ENCODE measurements at places on chromosomes 6 and 20. TPM values are rescaled to one million over a fixed set of nuclear protein-coding genes. Genes with fewer than 3 reads are reported as not detected.

GRCh38 chr20:37521061-37521771, at the start of gene NNAT:
Gene NNAT, plus strand, starts transcription at chr20:37521250. Its CDS starts 82 bp downstream, at chr20:37521332.
- DNase-seq: no peak

VSX1 gene
- total RNA-seq: not detected

RPL10A gene
- total RNA-seq: 834 TPM

USP49 gene
- total RNA-seq: 2.3 TPM

DNA sequence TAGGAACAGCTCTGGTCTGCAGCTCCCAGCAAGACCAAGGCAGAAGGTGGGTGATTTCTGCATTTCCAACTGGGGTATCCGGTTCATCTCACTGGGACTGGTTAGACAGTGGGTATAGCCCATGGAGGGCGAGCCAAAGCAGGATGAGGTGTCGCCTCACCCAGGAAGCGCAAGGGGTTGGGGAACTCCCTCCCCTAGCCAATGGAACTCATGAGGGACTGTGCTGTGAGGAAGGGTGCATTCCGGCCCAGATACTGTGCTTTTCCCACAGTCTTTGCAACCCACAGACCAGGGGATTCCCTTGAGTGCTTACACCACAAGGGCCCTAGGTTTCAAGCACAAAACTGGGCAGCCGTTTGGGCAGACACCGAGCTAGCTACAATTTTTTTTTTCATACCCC, 21.8 kb downstream of the HDDC2 start:
- DNase-seq: no peak

GHRH gene
- not detected for total RNA-seq

DNA sequence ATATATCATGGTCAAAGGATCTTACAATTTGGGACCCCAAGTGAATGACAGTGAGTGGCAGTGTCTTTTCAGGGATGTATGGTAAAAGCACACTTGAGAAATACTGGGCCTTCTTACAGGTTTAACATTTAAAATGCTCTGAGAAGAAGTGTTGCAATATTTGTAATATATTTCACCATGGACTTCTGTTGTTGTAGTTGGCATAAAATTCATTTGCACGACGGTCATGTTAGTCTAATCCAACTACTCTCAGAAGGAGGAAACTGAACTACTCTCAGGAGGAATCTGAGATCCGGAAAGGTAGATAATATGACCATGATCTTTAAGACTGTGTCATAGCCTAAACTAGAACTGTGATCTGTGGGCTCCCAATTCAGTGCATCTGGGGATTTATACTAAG, 700.1 kb downstream of the HDGFL1 start:
- DNase-seq: no peak

DNA sequence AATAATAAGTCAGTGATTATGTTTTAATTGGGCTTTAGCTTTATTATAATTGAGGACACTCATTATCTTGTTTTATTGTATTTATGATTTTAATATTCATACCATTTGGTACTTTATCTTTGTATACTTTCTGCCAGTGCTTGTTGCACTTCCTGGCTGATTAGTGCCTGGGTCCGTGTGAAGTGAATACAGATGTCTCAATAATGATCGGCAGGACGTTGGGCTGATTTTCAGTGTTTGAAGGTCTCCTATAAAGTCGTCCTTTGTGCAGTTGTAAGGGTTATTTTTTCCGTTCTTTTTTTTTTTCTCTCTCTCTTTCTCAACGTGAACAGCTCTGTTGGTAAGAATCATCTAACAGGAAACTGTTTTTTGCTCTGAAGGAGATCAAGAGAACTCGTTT, 450.0 kb upstream of the POU3F2 start:
- DNase-seq: no peak

- no peak for DNase-seq
These were observed 1.1 kb upstream of the SAMD5 start for GRCh38 chr6:147507162-147508041.

DDRGK1 gene
- total RNA-seq: 49.5 TPM

- DNase-seq: no peak
These were observed 82.1 kb downstream of the ASXL1 start for GRCh38 chr20:32440069-32440757.

- DNase-seq: no peak
These were observed 110.0 kb downstream of the PLCB1 start for GRCh38 chr20:8242066-8242465.
